H1 (cell line): ENCODE measurements at places on chromosomes 7 and 10. TPM values are rescaled to one million over a fixed set of nuclear protein-coding genes. Genes with fewer than 3 reads are reported as not detected.

Gene PON3
- not detected in 2 replicates for polyA plus RNA-seq

Gene BTBD16
- 0.05 TPM in 1 of 2 replicates, not detected in the other for polyA plus RNA-seq

Gene OR13A1
- polyA plus RNA-seq, result 0.35 and 0.53 TPM in 2 replicates

Gene NPTX2
- 19.2 and 25.6 TPM in 2 replicates for polyA plus RNA-seq

DNA sequence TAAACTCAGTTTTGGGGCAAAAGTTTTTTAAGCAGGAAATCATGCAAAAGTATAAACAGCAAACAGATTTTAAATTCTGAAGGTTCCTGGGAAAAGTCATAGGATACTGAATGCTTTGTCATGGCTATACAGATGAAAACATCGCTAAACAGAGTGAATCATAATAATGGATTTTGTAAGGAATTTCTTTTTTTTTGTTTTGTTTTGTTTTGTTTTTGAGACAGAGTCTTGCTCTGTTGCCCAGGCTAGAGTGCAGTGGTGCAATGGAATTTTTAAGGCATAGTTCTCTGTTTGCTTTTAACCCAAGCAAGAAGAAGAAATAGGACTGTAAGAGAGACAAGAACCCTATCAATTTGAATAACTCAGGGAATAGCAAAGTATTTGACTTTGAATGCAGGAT, 285.3 kb downstream of the NRG3 start:
- no peak for DNase-seq
- no peaks in the 10 kb centered on the region for H3K4me1 ChIP-seq
- H3K27me3 ChIP-seq, result no peaks in the 10 kb centered on the region
- H3K27ac ChIP-seq, result no peak overlapping the region
- no peaks in the 10 kb centered on the region for H3K36me3 ChIP-seq

GRCh38 chr7:1693991-1694524, 24.0 kb downstream of the ELFN1 start:
- H3K4me3 ChIP-seq, result no peak overlapping the region
- H3K27me3 ChIP-seq, result no peaks in the 10 kb centered on the region
- H3K4me1 ChIP-seq, result peaks cover 14% of the 10 kb centered on the region

DNA sequence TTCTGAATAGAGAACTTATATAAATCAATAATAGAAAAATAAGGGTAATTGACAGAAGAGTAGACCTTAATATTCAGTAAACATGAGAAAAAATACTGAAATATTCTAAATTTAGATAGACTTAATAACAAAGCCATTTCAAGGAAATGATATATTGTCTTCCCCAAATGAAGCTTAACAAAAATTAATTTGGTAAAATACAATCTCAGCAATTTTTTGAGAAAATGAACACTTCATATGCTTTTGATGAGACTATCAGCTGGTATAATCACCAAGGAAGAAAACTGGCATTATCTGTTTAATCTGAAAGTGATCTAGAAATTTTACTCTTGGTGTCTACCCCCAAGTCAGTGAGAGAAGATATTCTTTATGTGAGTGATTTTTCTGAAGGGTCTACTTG, 1.7 kb upstream of the FAM237B start:
- H3K27ac ChIP-seq, result no peak overlapping the region
- no peak overlapping the region for H3K4me3 ChIP-seq
- peaks cover 39% of the 10 kb centered on the region for H3K27me3 ChIP-seq
- H3K36me3 ChIP-seq, result no peaks in the 10 kb centered on the region

DNA sequence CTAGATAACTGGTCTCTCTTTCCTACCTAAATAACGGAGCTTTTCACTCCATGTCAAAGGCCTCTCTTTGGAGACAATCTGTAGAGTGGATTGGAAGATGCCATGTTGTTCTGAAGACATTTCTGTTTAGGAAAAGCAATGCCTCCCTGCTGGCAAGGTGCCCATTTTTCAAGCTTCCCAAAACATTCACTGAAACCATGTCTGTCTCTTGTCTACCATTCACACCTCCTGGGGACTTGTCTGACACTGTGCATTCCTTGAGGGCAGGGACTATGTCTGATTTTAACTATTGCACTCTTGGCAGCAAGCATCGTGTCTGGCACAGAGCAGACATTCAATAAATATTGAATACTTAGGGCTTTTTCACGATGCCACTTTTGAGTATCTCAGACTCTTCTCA, 528.9 kb upstream of the NRP1 start:
- peaks cover 2% of the 10 kb centered on the region for H3K4me1 ChIP-seq
- H3K27ac ChIP-seq, result no peak overlapping the region
- no peak for DNase-seq
- no peaks in the 10 kb centered on the region for H3K36me3 ChIP-seq
- H3K4me3 ChIP-seq, result no peak overlapping the region

DNA sequence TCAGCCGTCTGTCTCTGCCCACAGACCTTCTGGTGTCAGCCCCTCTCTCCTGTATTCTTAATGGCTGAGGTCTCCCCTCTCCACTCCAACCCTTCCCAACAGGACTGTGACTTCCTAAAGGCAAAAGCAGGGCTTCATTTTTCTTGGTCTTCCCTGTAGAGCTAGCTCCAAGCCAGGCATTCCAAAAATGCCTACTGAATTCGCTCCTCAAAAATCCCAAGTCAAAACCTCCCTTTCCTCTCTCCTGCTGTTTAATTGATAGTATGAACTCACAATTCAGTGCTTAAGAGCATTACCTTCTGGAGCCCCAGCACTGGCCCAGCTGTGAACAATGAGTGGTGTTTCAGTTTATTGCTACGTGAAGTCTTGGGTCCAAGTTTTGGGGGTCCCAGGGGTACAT, 628.4 kb downstream of the PARD3 start:
- no peak for DNase-seq
- no peak overlapping the region for H3K4me3 ChIP-seq
- no peaks in the 10 kb centered on the region for H3K27me3 ChIP-seq
- H3K36me3 ChIP-seq, result no peaks in the 10 kb centered on the region

DNA sequence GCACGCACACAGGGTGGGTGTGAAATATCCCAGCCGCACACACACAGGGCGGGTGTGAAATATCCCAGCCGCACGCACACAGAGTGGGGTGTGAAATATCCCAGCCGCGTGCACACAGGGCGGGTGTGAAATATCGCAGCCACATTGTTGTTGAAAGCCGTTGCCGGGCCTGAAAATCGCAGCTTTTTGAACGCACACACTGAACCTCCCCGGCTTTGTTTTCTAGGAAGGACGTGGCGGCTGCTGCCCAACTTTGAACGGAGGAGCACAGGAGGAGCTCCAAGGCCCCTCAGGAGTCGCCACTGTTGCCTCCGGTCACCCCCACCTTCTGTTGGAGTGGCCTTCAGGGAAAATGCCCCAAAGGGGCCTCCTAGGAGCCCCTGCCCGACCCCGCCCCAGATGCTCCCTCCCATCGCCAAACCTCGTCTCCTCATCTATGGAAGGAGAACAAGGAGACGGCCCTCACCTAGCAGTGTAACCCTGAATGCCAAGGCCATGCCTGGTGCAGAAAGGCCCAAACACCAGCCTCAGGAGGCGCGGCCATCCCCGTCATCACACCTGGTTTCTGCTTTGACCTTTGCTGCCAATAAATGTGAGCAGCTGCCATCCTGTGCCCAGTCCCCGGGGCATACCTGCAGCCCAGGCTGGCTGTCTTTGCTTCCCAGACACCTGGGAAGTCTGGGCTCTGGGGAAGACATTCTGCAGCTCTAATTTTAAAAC, 318.6 kb downstream of the PTPRN2 start:
- DNase-seq, result no peak
- no peaks in the 10 kb centered on the region for H3K36me3 ChIP-seq
- H3K27me3 ChIP-seq, result no peaks in the 10 kb centered on the region
- H3K4me1 ChIP-seq, result no peaks in the 10 kb centered on the region
- H3K27ac ChIP-seq, result no peak overlapping the region
- H3K4me3 ChIP-seq, result no peak overlapping the region

GRCh38 chr7:47449810-47450590, 131.9 kb downstream of the TNS3 start:
- H3K4me1 ChIP-seq, result peaks cover 21% of the 10 kb centered on the region
- DNase-seq, result no peak
- H3K27me3 ChIP-seq, result no peaks in the 10 kb centered on the region
- H3K4me3 ChIP-seq, result no peak overlapping the region
- H3K36me3 ChIP-seq, result no peaks in the 10 kb centered on the region
